ENCODE measurements at places on chromosomes 2 and 18.

GRCh38 chr18:12003894-12004293 lies 22.6 kb downstream of the IMPA2 start:
- no peak for DNase-seq

DNA sequence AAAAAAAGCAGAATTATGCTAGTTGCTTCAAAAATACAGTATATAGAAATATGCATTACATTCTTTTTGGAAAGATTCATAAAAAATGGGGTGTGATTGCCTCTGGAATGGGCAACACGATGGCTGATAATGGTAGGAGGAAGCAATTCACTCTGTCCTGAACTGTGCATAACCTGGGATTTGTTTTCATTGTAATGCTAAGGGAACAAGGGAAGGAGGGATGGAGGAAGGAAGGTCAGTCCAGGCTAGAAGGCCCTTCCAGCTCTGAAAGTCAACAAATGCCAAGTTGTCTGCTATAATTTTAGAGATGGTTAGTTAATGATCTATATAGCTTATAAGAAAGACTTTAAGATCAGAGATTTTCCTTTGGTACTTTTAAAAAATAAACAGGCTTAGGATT lies 40.8 kb downstream of the BUB1 start:
- DNase-seq, result no peak

- no peak for DNase-seq
Observed at GRCh38 chr2:135299658-135300244, 231.3 kb downstream of the ZRANB3 start.

DNA sequence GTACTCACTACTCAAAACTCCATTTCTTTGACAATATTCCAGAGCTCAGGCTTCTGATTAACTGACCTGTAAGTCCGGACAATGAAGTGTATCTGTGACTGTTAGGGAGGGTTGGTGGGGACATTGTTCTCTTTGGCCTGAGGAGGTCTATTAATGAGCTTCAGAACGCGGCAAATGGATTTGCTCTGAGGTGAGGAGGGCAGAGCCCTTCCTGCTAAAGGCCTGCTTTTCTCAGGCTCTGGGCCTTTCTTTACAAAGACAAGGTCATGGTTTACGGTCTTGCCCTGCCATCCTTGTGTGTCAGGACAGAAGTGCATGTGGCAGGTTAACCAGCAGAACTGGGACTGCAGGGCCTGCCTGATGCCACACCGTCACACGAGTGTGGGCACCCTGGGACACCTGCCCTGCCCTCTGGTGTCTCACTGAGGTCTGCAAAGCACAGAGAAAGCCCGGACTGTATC lies 7.2 kb downstream of the ALKAL2 start:
- no peak for DNase-seq

GRCh38 chr18:47334966-47335365 lies 83.5 kb upstream of the SKOR2 start:
- DNase-seq, result no peak

DNA sequence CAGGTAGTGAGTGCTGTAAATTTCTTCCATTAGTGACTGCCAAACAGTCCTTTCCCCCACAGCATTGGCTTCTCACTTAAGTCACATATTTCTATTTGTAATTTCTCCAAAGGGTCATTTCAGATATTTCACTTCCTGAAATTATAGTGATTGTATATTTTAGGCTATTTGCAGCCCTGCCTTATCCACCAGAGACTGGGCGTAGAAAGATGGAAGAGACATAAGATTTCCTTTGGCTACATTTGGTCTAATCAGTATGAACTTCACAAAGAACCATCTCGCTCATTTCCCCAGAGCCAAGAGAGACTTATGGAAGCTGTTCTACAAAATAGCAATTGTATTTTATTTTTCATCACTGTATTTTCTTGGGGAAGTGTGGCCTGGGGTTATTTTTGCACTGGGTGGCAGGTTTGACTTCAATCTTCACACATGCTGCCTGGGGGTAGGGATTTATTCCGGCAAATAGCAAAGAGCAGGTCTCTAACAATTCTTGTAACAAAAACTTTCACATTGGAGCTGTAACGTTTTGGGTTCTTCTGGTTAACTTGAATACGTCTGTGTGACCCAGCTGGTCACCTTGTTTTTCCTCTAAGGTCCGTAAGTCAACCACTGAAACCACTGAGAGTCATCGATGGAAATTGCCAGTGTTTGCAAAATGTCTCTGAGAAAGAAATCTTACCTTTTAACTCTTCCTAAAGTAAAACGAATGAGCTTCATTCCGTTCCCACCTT lies 170.6 kb upstream of the SERPINE2 start:
- DNase-seq, result no peak

DNA sequence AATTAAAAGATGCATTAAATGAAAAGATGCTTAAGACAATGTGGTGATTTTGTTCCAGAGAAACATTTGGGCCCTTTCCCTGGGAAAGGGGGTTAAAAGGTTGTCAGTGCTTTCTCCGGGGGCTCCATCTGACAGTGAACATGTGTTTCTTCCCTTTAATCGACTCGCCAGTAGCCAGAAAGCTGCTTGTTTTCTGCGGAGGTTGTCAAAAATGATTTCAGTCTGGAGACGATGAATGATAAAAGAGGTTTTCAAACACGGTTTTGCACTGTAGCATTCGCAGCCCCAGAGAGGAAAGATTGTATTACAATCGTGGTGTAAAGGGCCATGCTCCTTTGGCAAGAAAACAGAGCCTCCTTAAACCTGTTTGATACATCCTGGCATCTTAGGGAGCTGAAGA lies 111.5 kb upstream of the MEIS1 start:
- DNase-seq, result no peak

GRCh38 chr2:20452551-20452950 lies 5.7 kb downstream of the RHOB start:
- no peak for DNase-seq

DNA sequence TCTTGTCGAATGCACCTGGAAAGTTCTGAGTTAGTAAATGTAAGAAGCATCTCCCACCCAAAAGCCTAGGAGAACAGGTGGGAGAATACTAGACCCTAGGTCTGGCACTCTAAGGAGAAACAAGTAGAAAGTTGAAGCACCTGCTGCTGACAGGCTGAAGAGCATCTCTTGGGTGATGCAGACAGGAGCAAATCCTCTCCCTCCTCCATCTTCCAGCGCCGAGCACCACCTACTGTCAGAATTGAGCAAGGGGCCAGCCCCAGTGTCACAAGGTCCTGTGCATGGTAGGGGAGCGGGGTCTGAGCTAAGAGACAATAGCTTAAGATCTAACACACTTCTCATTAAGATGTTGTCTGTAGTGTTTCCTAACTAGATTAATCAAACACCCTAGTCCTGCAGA lies 52.9 kb downstream of the HK2 start:
- DNase-seq, result no peak

DNA sequence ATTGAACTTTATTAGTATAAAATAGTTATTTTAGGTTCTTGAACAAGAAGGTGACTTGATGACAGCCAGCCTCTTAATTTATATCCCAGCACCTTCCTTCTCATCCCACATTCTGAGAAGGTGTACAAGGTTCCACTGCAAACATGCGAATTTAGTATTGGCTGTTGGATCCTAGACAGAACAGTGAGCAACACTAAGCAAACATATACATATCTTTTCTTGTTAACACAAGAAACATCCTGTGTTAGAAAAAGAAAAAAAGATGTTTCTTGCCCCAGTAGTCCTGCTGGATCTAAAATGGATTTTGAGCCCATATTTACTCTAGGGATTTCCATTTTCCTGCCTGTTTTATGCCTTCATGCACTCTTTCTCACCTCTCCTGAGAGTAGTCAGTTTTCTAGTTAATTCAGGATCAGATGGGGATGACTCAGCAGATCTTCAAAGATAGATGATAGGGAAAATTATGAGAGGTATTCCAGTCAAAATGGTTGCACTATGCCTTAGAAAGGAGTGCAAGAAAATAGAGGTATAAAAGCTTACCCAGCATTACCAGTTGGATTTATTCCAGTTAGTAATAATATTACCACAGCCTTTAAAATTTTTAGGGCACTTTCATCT lies 336.5 kb downstream of the MEIS1 start:
- no peak for DNase-seq

DNA sequence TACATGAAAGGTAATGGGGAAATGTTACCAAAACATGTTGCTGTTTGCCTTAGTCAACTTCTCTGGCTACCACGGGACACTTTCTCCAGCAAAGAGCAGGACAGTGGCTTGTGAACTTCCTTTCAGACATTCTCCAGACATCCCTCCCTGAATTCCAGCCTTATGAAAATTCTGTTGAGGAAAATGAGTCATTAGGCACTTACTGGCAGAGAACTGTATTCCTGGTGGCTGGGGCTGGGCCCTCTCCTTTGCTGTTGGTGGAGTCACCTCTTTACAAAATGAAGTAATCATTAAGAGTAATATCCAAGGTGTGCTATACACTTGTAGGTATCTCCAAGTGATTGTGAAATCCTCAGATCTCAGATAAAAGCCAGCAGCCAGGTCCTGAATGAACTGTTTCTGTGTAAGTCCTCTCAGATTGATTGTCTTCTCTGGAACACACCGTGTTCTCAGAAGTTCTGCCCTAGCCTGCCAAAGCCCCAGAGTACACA lies 1.3 kb upstream of the FAP start:
- DNase-seq, result peak; percentile 66

DNA sequence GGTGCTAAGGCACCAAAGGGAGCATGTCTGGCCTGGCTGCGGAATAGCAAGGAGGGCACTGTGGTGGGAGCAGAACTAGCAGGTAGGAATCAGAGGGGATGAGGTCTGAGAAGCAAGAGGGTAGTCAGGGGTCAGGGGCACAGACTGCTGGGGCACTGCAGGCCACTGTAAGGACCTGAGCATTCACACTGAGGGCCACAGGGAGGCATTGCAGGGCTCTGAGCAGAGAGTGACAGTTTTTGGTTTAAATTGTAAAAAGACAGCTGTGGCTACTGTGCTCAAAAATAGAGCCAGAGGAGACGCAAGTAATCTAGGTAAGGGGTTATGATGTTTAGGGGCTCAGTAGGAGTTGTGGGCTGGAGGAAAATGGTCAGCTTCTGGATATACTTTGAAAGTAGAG lies 41.5 kb downstream of the ARHGAP25 start:
- DNase-seq, result no peak

- DNase-seq, result no peak
Observed at GRCh38 chr2:144215701-144216675, 303.9 kb downstream of the ZEB2 start.

- no peak for DNase-seq
Observed at GRCh38 chr2:33320573-33320972, 155.9 kb upstream of the RASGRP3 start.

GRCh38 chr18:44586782-44587524 lies 93.7 kb upstream of the SETBP1 start:
- no peak for DNase-seq

DNA sequence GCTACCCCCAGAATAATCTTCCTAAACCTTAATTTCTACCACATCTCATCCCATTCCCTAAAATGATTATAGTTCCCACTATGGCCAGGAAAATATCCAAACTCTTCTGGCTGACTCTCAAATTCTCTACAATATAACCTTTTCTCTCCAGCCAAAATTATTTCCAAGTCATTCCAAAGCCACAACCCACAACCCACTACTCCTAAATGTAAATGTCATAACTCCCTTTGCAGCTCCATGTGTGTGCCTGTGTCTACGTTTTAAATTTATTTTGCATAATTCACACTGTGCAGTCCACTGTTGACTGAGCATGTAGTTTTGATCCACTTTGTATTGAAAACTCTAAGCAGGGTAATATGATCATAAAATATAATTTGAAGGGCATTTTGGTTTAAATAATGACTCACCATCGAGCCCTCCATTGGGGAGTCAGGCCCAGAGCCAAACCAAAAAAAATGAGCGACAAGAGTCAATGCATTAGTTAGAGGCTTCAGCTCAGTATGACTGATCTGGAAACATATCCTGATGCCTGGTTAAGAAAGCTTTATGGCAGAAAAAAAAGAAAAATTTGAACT lies 171.0 kb downstream of the AFF3 start:
- no peak for DNase-seq

GRCh38 chr2:85008252-85008651 lies 37.3 kb downstream of the KCMF1 start:
- no peak for DNase-seq

GRCh38 chr2:187994464-187995331 lies 297.0 kb upstream of the GULP1 start:
- peak; percentile 62 for DNase-seq

GRCh38 chr2:44233450-44234128 lies 41.7 kb upstream of the SLC3A1 start:
- peak; percentile 43 for DNase-seq

DNA sequence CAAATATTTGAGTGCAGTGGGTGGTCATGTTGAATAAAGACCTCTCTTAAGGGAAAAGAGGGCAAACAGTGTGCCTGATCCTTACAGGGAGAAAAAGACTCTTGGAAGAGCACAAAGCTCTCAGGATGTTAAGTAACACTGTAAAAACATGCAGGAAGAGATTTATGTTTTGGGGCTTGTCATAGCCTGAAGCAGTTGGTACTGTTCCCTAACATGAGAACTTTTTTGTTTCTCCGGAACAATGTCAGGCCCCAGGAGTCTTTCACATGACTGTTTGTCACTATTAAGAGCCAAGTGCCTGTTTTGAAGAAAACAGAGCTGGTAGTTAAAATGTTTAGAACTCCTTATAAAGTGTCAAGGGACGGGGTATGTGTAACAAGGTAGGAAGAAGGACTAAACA lies 83.7 kb upstream of the B3GNT2 start:
- peak; percentile 14 for DNase-seq

DNA sequence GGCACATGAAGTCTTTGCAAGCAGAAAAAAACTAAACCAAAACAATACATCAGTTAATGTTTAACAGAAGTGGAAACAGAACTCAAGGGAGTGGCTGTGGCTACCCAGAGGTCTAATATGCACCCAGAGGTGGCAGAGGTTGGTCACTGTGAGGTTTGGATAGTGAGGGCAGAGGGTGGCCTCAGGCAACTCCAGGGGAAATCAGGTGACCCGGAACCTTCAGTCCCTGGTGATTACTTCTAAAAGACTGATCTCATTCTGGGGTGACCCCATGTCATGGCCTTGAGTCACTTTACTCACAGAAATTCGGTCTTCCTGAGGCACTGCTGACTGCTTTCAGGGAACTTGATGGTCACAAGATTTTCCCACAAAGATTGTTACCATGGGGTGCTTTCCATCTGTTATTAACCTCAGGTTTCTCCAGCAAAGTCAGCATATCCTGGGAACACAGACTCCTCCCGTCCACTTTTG lies 99.4 kb downstream of the TMEM17 start:
- no peak for DNase-seq

GRCh38 chr18:23971666-23972230 lies 42.8 kb upstream of the TTC39C start:
- no peak for DNase-seq

- no peak for DNase-seq
Observed at GRCh38 chr2:42046819-42047487, 868 bp upstream of the PKDCC start.

GRCh38 chr18:38313831-38314230 lies 748.2 kb upstream of the CELF4 start:
- DNase-seq, result no peak

Data from fibroblast of gingiva (primary cell).